ENCODE measurements at places on chromosomes 12 and 14. TPM values are rescaled to one million over a fixed set of nuclear protein-coding genes. Genes with fewer than 3 reads are reported as not detected.

The ESRRB gene
- 1.5 TPM for total RNA-seq

The PRB2 gene
- not detected for total RNA-seq

DNA sequence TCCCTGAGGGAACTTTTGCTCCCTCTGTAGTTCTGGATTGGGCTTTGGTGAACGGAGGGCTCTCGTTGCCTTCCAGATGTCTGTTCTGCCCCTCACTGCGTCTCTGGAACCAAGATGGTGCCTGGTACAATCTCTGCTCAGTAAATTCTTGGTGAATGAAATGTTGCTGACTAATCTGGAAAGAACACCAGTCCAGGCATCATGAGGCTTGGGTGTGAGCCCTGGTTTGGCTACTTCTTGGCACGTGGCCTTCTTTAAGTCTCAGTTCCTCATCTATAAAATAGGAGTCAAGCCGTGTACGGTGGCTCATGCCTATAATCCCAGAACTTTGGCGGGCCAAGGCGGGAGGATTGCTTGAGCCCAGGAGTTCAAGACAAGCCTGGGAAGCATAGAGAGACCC, 4.3 kb downstream of the HHIPL1 start:
- DNase-seq: no peak

DNA sequence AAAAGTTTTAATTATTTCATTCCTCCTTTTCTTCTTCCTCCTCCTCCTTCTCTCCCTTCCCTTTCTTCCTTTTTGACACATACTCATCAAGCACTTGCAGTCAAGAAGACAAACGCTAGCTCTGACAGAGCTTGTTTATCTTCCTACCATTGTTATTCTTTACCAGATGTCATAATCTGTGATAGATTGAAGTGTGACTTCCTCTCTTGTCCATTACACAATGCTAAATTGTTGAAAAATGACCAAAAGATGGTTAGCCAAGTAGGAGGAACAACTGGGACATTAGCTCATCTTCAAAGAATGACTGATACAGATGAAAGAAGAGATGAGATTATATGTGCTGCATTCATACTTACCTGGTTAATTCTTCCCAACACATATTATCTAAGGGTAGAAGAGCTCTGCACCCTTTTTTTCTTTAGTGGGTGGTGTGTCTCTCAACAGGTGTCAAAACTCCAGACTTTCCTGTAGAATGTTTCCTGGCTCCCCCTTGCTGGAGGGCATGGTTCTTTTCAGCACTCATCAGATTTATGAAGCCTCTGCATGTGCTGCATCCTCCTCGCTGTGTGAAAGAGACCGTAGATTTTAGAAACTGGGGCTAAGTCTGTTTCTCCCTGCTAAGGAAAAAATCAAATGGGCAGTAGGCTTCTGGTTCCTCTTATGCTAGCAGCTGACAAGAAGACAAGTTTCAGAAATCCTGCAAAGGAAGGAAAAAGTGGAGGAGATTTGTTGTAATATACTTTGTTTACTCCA, 147.1 kb downstream of the TMX1 start:
- no peak for DNase-seq

The RAD51B gene
- 21.2 TPM for total RNA-seq

Measured in spinal cord (tissue), 10 donors.